ENCODE measurements at places on chromosomes 6 and 20. TPM values are rescaled to one million over a fixed set of nuclear protein-coding genes. Genes with fewer than 3 reads are reported as not detected.
A peak's percentile ranks its signal among the peaks of the same experiment; 100 is the strongest.

GRCh38 chr6:129130959-129131681 is 248.2 kb downstream of the LAMA2 start:
- no peaks in the 10 kb centered on the region for H3K36me3 ChIP-seq
- no peak for DNase-seq
- no peak overlapping the region for H3K4me3 ChIP-seq
- no peaks in the 10 kb centered on the region for H3K4me1 ChIP-seq

GRCh38 chr6:15763364-15763763 is 100.5 kb upstream of the DTNBP1 start:
- no peak for DNase-seq
- H3K4me3 ChIP-seq: no peak overlapping the region

DNA sequence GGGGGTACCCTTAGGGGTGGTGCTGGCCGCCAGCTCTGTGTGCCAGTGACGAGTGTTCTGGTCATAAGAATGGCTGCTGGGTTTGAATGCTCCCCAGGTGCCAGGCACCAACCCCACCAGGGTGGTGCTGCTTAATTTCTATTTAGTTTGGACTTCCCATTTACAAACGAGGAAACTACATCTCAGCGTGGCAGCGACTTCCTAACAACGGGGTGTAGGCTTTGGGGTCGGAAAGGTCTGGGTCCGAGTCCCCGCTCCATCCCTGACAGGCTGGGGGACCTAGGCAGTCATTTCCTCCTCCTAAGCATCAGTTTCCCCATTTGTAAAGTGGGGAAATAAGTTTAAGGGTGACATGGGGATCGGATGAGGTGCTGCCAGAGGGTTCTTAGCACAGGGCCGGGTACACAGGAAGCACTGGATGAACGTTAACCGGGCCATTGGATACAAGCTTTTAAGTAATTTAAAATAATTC is 30.3 kb downstream of the CEBPB start:
- H3K4me1 ChIP-seq: peaks cover 22% of the 10 kb centered on the region
- no peak overlapping the region for H3K27ac ChIP-seq
- no peak for DNase-seq

DNA sequence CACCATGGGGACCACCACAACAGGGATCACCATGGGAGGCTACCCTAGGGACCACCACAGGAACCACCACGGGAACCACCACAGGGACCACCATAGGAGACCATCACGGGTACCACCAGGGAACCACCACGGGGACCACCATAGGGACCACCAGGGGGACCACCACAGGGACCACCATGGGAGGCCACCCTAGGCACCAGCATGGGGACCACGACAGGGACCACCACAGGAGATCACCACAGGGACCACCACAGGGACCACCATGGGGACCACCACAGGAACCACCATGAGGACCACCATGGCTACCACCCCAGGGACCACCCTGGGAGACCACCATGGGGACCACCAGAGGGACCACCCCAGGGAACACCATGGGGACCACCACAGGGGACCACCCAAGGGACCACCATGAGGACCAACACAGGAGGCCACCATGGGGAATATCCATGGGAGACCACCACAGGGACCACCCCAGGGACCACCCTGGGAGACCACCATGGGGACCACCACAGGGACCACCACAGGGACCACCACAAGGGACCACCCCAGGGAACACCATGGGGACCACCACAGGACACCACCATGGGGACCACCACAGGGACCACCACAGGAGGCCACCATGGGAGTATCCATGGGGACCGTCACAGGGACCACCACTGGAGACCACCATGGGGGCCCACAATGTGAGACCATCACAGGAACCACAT is 67.6 kb upstream of the MPC1 start:
- no peak for DNase-seq
- no peak overlapping the region for H3K27ac ChIP-seq
- no peak overlapping the region for H3K4me3 ChIP-seq
- H3K4me1 ChIP-seq: no peaks in the 10 kb centered on the region
- H3K27me3 ChIP-seq: no peaks in the 10 kb centered on the region

DNA sequence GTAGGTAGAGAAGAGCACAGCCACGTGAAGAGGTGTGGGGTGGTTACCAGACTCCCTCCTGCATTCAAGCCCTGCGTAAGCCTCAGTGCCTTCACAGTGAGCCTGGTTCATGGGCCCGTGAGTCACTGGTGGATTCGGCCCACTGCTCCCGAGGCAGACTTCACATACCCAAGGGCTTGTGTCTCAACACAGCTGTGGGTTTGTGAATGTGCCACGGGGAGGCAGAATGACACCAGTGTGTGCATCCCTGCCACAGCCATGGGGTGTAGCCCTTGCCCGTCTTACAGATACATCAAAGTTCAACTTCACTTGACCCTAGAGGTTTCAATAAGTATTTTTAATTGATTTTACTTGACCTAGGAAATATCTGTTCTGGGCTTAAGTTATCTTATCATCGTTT is 108.5 kb downstream of the MAP3K4 start:
- H3K4me3 ChIP-seq: no peak overlapping the region
- peaks cover 29% of the 10 kb centered on the region for H3K36me3 ChIP-seq
- DNase-seq: no peak
- H3K27me3 ChIP-seq: no peaks in the 10 kb centered on the region
- H3K4me1 ChIP-seq: peaks cover 4% of the 10 kb centered on the region

DNA sequence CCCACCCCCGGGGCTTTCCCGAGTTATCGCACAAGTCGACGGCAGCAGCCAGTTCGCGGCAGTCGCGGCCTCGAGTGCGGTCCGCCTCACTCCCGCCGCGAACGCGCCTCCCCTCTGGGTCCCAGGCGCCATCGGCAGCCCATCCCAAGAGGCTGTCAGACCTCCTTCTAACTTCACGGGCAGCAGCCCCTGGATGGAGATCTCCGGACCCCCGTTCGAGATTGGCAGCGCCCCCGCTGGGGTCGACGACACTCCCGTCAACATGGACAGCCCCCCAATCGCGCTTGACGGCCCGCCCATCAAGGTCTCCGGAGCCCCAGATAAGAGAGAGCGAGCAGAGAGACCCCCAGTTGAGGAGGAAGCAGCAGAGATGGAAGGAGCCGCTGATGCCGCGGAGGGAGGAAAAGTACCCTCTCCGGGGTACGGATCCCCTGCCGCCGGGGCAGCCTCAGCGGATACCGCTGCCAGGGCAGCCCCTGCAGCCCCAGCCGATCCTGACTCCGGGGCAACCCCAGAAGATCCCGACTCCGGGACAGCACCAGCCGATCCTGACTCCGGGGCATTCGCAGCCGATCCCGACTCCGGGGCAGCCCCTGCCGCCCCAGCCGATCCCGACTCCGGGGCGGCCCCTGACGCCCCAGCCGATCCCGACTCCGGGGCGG is 1.6 kb downstream of the GNAS start:
- peak overlapping the region; percentile 51 for H3K4me3 ChIP-seq
- H3K27ac ChIP-seq: no peak overlapping the region
- DNase-seq: no peak
- peaks cover 19% of the 10 kb centered on the region for H3K4me1 ChIP-seq

GRCh38 chr6:165684333-165684732 is 21.3 kb upstream of the PDE10A start:
- no peaks in the 10 kb centered on the region for H3K4me1 ChIP-seq
- H3K36me3 ChIP-seq: no peaks in the 10 kb centered on the region
- H3K27me3 ChIP-seq: peaks cover 2% of the 10 kb centered on the region
- no peak for DNase-seq
- no peak overlapping the region for H3K27ac ChIP-seq

DNA sequence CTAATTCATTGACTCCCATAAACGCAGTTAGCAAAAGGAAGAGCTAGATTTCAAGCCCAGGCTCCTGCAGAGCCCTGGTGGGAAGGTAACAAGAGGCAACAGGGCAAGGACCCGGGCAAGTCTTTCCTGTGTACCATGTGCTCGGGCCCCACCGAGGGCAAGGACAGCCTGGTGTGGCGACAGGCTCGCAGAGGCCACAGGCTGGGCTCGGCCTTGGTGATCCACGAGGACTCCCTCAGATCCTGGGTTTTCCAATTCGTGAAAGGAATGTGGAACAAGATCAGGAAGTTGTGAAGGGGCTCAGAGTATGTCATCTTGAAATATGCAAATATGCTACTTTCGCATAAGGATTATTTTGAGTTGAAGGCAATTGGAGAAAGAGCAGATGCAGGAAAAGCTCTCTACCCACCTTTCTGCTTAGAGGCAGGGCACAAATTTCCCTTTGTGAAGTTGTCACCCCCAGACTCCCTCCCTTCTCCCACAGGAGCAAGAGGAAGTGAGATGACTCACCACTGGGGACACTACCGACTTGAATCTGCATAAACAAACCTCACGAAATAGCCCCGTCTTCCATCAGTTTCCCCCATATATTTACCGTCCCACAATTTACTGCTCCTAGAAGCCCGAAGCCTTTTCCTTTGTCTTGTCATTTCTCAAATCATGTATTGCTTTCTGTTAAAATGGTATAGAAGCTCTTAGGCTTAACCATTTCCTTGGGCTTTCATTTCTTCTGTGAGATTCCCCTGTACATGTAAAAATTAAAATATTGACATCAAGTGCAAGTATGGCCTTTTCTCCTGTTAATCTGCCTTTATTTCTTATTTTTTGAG is 79.0 kb downstream of the PSMG4 start:
- H3K4me3 ChIP-seq: no peak overlapping the region
- DNase-seq: no peak
- H3K4me1 ChIP-seq: peaks cover 13% of the 10 kb centered on the region
- no peaks in the 10 kb centered on the region for H3K36me3 ChIP-seq
- no peak overlapping the region for H3K27ac ChIP-seq

DNA sequence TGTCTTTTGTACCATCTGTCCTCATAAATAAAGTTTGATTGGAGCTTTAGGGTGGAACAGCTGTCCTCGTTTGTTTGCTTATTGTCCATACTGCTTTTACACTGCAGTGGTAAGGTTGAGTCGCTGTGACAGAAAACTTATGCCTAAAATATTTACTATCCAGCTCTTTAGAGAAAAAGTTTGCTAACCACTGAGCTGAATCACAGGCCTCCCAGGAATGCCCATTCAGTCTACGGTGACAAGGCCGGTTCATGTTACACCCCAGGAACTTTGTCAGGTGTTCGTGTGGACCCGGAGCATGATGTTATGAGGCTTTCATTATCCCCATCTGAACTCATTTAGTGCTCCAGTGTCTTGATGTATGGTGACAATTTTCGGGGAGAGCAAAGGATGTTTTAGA is 401.1 kb downstream of the SAMD5 start:
- H3K27ac ChIP-seq: no peak overlapping the region
- H3K4me3 ChIP-seq: no peak overlapping the region
- no peaks in the 10 kb centered on the region for H3K36me3 ChIP-seq
- no peak for DNase-seq

- no peak for DNase-seq
- H3K4me3 ChIP-seq: no peak overlapping the region
- peaks cover 88% of the 10 kb centered on the region for H3K27me3 ChIP-seq
- peak overlapping the region; percentile 86 for H3K27ac ChIP-seq
- peaks cover 26% of the 10 kb centered on the region for H3K4me1 ChIP-seq
These were observed 975 bp upstream of the TFAP2A start for GRCh38 chr6:10415617-10416480.

The SCRT2 gene
- total RNA-seq: not detected
